SK-N-DZ (cell line): ENCODE measurements at places on chromosomes 2 and 18.

DNA sequence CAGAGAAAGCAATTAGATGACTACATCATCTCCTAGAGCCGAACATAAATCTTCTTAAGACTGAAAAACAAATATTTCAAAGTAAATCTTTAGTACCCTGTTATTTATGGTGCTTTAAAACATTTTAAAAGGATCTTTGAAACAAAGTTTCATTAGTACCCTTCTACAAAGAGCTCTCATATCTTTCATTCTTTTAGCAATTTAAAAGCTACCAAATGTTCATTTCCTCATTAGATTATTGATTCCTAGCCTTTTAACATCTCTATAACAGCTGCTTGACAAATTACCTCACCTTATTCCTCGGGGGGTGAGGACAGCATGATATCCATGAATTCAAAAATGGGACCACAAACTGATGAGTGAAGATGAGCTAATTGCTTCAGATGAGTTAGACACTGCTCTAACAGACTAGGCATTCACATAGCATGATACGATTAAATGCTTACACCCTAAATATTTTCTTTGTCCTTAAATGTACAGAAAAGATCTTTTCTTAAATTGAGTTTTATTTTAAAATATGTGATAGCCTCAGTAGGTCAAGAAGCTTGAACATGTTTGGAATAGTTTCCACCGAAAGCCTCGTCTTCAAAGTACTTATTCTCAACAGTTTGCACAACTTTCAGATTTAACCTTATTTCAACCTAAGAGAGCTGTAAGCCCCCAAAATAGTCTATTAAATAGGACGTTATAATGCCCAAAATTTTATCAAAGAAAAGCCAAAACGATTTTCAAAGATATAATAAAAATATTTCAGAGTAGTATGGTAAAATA is 2.1 kb downstream of the ATAD2B start:
- DNase-seq = no peak

DNA sequence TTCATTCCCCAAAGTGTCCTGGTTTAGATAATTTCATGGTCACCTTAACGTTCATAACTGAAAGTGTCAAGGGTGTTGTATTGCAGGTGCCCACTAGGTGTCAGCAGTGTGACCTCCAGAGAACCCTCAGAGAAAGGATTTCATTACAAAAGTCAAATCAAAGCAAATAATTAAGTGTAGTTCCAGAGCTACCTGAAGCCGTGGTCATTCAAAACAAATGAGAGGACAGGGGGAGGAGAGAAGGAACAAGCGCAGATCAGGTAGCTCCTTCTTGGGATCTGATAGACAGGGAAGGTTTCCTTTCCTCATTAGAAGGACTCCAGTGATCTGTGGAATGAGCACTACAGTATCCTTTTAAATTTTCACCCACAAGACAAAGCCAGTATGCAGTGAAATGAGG is at the start of gene SLC9A4:
Gene SLC9A4 (plus strand): TSS at position 207 of the 400 bp plus-strand sequence. CDS start 534 bp downstream, outside the sequence.
- peak; percentile 19 for DNase-seq

GRCh38 chr2:195477996-195478382 is 179.0 kb upstream of the SLC39A10 start:
- no peak for DNase-seq

DNA sequence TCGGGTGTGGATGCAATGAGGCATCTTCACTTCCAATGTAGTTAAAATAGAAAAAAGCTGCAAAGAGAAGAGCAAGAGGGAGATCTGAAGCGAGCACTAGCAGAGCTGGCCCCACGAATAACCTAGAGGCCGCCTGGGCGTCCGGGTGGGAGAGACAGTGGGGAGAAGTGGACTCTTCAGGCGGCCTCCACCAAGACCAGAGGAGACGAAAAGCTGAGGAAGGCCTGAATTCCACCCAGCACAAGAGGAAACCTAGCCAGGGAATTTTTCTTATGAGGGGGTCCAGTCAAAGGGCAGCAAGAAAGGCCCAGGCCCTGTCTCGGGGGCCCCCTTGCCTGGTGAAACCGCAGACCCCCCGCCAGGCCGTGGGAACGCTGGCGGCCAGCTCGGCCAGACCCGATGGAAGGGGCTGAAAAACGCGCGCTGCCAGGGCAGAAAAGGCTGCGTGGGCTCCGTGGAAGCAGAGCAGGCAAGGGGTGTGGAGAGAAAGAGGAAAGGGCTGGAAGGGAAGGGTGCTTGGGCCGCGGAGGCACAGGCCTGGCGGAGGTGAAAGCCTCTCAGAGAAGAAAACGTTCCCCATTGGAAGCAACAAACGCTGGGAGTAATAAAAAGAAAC is 69.2 kb downstream of the KCTD1 start:
- DNase-seq = no peak

- no peak for DNase-seq
These were observed 463.9 kb upstream of the HS6ST1 start for GRCh38 chr2:128782411-128783192.

DNA sequence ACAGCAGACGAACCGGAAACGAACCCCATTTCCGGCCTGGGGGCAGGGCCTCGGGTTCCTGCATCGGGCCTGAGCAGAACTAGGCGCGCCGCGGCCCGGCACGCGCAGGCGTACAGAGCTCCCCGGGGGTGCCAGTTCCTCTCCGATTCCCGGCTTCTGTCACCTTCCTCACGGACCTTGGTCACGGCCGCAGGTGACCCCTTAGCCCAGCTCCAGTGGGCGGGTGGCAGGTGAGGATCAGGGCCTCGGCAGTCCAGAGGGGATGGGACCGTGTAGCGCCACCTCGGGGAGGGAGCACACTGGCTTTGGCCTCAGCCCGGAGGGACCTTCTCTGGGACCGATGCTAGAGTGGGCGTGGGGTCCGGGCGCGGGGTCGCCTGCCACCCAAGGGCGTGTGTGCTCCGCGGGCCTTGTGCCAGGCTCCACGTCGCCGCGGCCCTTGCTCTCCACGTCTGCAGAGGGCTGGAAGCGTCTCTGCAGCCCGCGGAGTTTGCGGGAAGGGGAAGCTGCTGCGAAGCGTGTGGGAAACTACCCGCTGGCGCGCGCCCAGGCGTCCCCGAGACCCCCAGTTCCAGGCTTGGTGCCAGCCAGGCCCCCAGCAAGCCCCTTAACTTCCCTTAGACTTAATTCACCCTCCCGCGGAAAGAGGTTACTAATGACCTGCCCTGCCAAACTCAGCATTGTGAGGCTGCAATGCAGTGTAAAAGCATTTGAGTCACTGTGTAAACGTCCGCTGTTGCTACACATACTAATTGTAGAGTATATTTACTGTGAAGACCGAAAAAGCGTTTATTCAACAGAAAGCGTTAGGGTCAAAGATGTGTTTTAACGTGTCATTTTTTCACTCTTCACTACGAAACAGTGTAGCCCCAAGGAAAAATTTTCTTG is at the start of gene TRAPPC12:
Gene TRAPPC12 (plus strand): TSS at position 48 of the 888 bp plus-strand sequence. CDS start 7,930 bp downstream, outside the sequence.
- DNase-seq = peak; percentile 92

DNA sequence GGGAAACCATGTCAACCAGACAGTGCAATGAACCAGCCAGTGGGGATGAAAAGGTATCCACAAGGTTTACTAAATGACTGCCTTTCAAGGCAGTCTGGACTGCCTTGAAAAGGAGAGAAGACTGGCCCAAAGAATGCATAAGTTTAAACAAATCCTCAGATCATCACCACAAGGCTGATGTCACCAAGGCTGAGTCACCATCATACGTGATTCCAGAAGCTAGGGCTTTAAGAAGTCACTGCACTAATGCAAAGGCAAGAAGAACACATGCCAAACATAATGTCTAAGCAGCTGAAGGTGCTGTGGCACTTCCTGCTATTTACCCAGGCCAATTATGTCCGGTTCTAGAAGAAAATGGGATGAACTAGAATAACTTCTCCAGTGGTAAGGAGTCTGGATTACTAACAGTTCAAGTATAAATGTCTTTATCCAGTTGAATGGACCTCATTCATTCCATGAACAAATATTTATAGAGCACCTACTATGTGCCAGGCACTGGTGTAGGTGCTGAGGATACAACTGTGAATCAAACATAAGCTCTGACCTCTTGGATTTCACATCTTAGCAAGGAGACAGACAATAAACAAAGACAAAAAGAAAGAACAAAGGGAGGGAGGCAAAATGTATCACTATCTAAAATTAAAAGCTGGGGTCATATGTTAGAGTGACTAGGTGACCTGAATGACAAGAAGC is 37.6 kb upstream of the ONECUT2 start:
- no peak for DNase-seq

GRCh38 chr2:3557639-3558204 is 411 bp downstream of the RNASEH1 start:
- DNase-seq = no peak

- no peak for DNase-seq
These were observed 651.6 kb downstream of the LRRTM4 start for GRCh38 chr2:76870581-76870980.

- DNase-seq = no peak
These were observed 141.9 kb upstream of the ACAA2 start for GRCh38 chr18:49955263-49955662.

DNA sequence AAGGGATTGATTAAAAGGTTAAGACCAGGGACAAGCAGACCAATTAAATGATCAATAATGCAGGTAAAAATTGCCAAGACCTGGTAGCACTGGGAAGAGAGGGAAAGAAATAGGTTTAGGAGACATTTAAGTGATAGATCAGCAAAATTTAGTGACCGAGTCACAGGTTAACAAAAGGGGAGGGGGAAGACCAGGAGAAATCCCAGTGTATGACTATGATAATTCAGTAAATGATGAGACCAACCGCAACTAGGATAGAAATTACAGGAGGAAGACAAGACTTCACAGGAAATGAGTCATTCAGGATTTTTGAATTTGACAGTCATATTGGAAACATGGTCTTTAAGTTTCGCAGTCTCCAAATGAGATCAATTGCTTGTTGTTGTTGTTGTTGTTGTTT is 62.9 kb downstream of the COBLL1 start:
- no peak for DNase-seq

- no peak for DNase-seq
These were observed 71.2 kb downstream of the SLC9A4 start for GRCh38 chr2:102544182-102544581.

- no peak for DNase-seq
These were observed 68.9 kb downstream of the MEX3C start for GRCh38 chr18:51128533-51128932.

GRCh38 chr2:36902385-36903120 is 63.8 kb downstream of the STRN start:
- no peak for DNase-seq

- no peak for DNase-seq
These were observed 58.1 kb downstream of the PAX3 start for GRCh38 chr2:222240676-222241049.

GRCh38 chr2:13121096-13121495 is 404.4 kb downstream of the TRIB2 start:
- DNase-seq = no peak

- no peak for DNase-seq
These were observed 31.0 kb downstream of the INSIG2 start for GRCh38 chr2:118119158-118119727.

- no peak for DNase-seq
These were observed 73.6 kb downstream of the LPIN2 start for GRCh38 chr18:2939317-2939716.

DNA sequence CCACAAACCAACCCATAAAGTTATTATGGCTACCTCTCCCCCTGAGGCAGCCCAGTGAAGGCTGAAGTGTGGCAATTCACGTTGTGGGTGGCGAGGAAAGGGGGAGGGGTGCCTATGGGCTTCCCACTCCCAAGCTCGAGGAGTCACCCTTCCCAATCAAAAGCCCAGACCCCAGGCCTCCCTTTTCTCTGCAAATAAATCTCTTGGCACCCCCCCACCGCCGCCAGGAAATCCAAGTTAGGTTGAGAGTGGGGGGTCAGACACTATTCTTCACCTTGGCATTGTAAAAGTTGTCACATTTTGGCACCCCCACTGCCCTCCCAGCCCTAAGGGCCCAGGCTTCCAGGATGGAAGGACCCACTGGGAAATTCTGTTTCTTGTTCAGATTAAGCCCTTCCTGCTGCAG is 6.9 kb downstream of the ANKRD53 start:
- no peak for DNase-seq

- DNase-seq = no peak
These were observed 28.5 kb upstream of the HS6ST1 start for GRCh38 chr2:128347171-128347558.

GRCh38 chr2:10145519-10146357 is 23.2 kb downstream of the RRM2 start:
- no peak for DNase-seq

DNA sequence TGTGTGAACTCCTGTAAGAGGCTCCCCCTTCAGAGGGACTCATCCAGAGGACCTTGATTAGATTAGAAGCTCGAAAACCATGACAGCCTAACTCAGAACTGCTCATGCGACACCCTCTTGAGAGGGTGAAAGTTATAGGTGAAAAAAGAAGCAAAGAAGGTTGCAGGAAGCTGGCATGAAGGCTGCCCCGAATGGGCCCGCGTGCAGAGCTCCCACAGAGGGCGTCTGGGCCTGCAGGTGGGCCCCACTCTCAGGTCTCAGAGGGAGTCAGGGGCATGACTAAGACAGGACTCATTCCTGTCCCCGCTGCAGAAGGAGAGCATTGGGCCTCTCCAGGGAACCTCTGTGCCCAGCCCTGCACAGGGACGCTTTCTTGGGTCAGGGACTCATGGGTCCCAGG is 235.4 kb downstream of the EIPR1 start:
- DNase-seq = no peak

GRCh38 chr18:26978812-26979341 is 113.4 kb upstream of the AQP4 start:
- no peak for DNase-seq

DNA sequence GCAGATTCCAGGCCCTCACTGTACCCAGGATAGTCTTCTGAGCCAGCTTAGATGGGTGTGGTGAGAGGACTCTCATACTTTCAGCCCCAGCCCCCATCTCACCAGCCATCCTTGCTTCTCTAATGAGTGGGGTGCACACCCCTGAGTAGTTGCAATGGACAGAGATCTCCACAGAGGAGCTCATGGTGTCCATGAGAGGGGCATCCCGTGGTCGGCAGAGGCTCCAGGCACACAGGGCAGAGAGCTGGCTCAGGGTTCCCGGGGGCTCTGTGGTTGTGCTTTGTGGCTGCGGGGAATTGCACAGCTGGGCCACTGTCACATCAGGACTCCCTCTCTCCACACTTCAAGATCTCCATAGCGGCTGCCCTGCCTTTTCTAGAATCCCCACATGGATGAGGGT is 226.0 kb upstream of the PXDN start:
- DNase-seq = no peak

DNA sequence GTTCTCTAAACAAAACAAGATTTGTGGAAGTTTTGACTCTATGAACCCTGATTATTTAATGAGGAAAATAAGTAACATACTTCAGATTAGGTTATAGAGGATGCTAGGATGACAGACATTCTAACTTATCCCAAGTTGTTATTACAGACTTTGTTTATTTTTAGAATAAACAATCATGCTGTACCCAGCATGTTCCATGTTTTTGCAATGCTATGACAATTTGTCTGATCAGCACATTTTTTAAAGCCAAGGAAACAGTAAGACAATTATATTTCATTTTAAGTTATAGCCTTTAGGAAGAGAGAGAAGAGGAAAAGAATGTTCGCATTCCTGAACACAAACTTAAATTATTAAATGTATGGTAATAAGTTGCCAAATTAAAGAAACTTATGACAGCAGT is 119.8 kb downstream of the KYNU start:
- DNase-seq = no peak

- no peak for DNase-seq
These were observed 18.2 kb upstream of the MGAT5 start for GRCh38 chr2:134235510-134236144.

- no peak for DNase-seq
These were observed 396.9 kb upstream of the LRATD1 start for GRCh38 chr2:14235667-14236066.
